ENCODE measurements at places on chromosomes 4 and X.

- DNase-seq: no peak
Measured at GRCh38 chrX:7242613-7243012, 94.7 kb upstream of the PUDP start.

- no peak for DNase-seq
Measured at GRCh38 chr4:6625256-6625655, 15.2 kb upstream of the MRFAP1 start.

DNA sequence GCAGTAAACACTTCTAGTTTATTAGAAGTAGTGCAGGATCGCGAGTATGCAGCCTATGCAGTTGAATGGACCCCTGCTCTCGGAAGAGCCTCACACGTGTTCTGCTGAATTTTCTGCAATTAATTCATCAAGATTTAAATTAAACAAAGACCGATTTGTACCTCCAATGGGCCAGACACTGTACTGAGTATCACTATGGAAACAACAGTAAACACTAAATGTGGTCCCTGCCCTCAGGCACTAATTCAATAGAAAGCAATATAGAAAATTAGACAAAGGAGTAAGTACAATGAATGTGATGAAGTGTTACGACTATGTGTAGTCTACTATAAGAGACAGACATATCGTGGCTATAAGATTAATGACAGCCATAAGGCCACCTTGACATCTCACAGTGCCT, 740.3 kb upstream of the FRG1 start:
- DNase-seq: no peak

DNA sequence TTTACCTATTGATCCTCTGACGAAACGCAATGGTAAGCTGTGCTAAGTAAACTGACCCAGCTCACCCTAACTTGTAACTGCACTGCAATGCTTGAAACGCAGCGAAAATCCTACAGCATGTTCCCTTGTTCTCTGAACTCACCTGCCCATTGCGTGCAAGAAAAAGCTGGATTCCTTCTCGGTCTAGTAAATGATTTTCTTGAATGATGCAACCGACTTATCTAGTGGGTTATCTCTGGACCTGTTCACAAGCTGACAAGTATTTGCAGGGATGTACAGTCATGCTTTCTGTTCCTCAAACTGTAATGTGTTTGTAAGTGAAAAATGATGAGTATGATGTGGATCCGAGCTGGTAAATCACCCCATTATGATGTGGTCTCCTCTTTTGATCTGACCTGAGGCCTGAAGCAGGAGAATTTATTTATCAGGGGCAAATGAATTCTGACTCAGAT, 140.1 kb downstream of the BTC start:
- no peak for DNase-seq

GRCh38 chr4:17531538-17532285, 16.7 kb downstream of the CLRN2 start:
- DNase-seq: no peak

DNA sequence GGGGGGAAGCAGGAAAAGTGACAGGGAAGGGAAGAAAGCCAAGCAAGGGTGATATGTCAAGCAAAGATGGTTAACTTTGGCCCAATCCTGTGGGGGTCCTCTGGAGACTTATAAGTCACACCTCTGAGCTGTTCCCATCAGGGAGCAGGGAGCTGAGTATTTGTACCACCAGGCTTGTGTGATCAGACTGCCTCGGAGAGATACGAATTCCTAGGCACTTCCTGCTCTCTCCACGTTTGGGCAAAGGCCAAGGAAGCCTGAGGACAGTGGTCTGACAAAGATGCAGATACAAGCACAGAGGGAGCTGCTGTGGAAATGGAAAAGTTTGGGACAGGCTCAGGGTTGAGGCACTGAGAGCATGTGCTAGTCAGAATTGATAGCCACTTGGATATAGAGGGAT, 10.4 kb upstream of the PPP3CA start:
- DNase-seq: peak; percentile 61

Data from mesendoderm (in vitro differentiated cells).